ENCODE measurements at places on chromosomes 12 and 14. TPM values are rescaled to one million over a fixed set of nuclear protein-coding genes. Genes with fewer than 3 reads are reported as not detected.

Gene SLC38A1
- total RNA-seq: 161 TPM

Gene MARK3
- total RNA-seq: 127 TPM

Gene CCDC196
- not detected for total RNA-seq

Gene B4GALNT3
- 49.6 TPM for total RNA-seq

Gene STXBP6
- 43.5 TPM for total RNA-seq

Gene NEUROD4
- total RNA-seq: not detected

Gene EFS
- 3.3 TPM for total RNA-seq

Gene SERPINA5
- total RNA-seq: 4.0 TPM

Gene GOLGA5
- 19.5 TPM for total RNA-seq

Gene MANSC4
- not detected for total RNA-seq

Gene ATF1
- total RNA-seq: 25.9 TPM

Gene RERGL
- total RNA-seq: 0.94 TPM

Gene KRT72
- not detected for total RNA-seq

Gene PCED1B
- 1.1 TPM for total RNA-seq

Gene OR11H6
- not detected for total RNA-seq

Gene PPP1R36
- not detected for total RNA-seq

Gene OR6C3
- total RNA-seq: not detected

Gene ANO4
- 0.32 TPM for total RNA-seq

Gene GRIP1
- total RNA-seq: 7.7 TPM

Gene POTEG
- not detected for total RNA-seq

Gene TSPAN31
- total RNA-seq: 32.8 TPM

Gene CPNE6
- total RNA-seq: not detected

Gene RTL1
- total RNA-seq: not detected

Data from left ventricle myocardium superior (tissue), 1 donor.